SHP77 (cell line): ENCODE measurements at places on chromosomes 11 and 22.

- no peak for DNase-seq
Measured at GRCh38 chr22:37290737-37291136, 8.4 kb downstream of the CYTH4 start.

GRCh38 chr11:10646005-10646404 is 47.5 kb downstream of the IRAG1 start:
- DNase-seq: no peak

DNA sequence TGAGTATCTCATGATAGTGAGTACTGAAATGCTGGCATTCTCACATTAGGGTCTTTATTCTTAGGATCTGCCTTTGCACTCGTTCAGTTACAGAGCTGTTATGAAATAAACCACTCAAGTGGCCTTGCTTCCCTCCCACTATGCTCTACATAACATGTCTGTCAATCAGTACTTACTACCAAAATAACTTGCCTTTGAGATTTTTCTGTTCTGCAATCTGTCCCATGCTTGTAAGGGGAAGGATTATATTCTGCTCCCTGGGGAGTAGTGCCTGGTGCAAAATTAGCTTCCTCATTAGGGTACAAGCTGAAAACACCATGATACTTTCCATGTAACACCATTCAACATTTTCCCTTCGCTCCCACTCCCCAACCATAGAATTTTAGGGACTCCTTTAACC is 1.9 kb upstream of the GRAP2 start:
- no peak for DNase-seq

DNA sequence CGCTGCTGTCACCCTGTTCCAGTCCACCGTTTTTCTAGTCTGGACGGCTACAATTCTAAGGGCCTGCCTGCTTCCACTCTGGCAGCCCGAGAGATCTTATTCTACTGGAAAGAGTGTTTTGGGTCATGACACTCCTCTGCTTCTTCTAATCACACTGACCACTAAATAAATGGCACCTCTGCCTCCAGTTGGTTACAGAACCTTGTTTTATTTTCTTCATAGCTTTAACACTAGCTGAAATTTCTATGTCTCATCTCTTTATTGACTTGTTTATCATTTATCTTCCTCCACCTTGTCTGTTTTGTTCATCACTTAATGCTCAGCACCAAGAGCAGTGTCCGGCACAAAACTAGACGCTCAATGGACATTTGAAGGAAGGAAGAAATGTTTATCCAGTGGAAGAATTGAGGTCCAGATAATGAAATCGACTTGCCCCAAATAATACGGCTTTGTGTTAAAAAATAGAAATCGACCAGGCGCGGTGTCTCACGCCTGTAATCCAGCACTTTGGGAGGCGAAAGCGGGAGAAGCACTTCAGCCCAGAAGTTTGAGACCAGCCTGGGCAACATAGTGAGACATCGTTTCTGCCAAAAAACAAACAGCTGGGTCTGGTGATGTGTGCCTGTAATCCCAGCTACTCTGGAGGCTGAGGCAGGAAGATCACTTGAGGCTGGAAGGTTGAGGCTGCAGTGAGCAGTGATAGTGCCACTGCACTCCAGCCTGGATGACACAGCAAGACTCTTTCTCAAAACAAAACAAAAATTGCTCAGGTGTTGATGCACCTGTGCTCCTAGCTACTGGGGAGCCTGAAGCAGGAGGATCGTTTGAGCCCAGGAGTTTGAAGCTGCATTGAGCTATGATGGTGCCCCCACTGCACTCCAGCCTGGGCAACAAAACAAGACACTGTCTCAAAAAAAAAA is 693 bp upstream of the PRR14L start:
- no peak for DNase-seq

DNA sequence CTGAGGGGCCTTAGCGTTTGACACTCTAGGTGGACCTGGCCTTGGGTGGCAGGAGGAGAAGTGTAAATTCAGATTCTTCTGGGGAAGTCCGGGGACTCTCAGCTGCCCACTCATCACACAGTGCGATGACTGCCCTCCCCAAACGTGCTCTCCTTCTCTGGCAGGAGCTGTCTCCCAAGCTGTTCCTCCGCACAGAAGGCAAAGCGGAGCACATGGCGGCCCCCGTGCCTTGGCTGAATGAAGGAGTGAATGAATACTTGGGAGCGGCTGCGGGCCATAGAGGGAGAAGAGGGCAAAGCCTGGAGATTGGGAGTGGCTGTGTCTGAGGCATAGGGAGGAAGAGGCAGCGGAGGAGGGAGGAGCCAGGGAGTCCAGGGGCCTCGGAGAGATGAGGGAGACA is 6.9 kb upstream of the NAA40 start:
- DNase-seq: no peak

GRCh38 chr11:35815556-35816315 is 128.1 kb upstream of the LDLRAD3 start:
- DNase-seq: no peak

DNA sequence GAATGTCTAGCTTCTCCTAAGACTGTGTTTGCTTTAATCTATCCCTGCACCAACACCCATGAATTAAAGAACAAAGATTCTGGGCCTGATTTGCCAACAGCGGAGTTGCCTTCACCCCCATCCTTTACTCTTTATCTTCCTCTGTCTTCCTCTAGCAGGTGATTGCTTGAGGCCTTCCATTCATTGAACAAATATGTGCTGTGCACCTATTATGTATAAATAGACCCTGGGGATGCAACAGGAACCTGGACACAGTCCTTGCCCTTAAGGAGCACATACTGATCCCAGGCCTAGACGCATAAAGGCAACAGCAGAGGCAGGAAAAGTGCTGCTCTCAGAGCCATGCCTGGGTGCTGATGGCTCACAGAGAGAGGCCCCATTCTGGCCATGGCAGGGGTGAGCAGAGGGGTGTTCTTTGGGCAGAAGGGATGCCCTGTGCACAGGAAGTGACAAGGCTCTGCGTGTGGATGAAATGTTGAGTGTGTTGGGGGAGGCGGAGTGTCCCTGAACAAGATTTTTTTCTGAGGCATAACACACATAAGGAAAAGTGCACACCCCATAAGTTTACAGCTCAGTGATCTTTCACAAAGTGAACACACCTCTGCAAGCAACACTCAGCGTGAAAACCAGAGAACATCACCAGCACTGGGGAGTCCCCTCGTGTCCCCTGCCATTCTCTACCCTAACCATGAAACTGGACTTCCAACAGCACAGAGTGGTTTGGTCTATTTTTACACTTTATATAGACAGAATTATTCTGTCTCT is 145.9 kb downstream of the GRIK4 start:
- DNase-seq: no peak

DNA sequence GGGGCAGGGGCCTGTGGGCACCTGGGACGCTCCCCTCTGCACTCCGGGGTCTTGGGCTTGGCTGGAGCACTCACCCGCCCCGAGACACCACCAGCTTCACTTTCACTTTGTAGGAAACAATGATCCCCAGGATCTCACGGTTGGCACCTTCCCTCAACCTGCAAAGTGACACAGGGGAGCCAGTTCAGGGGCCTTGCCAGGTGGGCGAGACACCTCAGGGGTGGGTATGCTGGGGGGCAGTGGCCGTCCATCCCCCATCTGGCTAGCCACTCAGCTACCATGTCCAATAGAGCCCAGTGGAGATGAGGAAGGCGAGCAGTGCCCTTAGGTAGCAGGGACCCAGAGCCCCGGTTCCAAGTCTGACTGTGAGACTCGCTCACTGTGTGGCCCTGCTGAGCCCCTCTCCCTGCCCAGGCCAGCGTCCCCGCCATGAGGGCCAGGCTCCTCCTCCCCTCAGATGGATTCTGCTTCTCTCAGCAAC is 32.3 kb downstream of the TPBGL start:
- DNase-seq: no peak

DNA sequence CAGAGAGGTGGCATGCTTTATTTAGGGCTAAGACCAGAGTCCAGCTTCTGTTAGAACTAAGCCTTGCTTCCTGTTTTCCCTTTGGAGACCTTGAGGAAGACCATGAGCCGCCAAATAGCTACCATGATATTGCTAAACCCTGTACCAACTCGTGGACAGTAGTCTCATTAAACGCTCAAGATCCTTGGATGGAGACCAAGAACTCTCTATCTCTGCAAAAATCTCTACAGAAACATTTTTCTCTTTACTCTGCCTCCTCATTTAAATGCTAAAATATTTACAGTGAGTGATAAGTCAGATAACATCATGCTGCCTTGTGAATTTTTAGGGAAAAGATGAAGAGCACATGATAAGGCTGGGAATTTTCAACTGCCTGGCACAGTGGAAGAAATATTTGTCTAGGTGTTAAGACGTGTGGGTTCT is 197.8 kb downstream of the MAML2 start:
- no peak for DNase-seq

- DNase-seq: peak; percentile 27
Measured at GRCh38 chr11:111565114-111565720, 24.7 kb downstream of the LAYN start.

- DNase-seq: no peak
Measured at GRCh38 chr11:114088836-114089235, 29.3 kb downstream of the ZBTB16 start.

DNA sequence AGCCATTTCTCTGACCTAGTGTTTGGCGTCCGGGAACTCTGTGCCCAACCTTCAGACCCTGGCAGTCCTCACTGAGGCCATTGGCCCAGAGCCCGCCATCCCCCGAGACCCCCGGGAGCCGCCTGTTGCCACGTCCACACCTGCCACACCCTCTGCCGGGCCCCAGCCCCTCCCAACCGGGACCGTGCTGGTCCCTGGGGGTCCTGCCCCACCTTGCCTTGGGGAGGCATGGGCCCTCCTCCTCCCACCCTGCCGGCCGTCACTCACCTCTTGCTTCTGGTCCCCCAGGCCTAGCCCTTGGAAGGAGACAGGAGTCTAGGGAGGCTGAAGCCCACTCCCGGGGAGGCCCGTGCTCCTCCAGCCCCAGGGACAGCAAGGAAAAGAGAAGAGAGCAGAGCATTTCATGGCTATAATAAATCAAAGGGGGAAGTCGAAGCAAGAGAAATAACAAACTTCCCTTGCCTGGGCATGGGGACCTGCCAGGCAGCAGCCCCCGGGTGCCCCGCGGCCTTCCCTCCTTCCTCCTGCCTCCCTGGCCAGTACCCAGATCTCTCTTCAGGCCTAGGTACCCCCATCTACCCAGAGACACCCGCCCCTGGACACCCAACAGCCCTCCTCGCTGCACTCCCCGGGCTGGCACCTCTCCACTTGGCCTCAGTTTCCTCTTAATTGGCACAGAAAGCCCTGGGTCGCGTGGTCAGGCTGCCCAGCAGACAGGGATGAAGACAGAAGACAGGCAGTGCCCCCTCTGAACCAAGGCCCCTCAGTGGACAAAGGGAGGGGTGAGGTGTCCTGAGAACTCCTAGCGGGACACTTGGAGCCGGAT is 13.0 kb upstream of the SLC39A13 start:
- no peak for DNase-seq

DNA sequence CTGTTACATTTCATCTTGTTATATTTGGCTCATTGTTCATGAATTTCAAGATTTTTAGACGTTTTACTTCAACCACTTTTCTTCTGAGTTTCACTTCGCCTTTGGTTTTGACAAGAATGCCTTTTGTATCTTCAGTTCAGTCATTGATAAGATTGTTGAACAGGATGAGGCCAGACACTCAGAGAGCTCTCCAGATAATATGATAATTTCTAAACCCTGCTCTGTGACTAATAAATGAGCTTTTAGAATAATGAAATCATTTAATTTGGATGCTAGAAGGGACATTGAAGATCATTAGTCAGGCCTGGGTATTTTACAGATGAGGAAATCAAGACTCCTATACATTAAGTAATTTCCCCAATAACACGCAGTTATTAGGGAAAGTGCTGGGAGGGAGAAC is 37.2 kb upstream of the GRAMD1B start:
- DNase-seq: no peak

GRCh38 chr22:42801252-42802080 is 55.6 kb downstream of the ARFGAP3 start:
- DNase-seq: peak; percentile 50

DNA sequence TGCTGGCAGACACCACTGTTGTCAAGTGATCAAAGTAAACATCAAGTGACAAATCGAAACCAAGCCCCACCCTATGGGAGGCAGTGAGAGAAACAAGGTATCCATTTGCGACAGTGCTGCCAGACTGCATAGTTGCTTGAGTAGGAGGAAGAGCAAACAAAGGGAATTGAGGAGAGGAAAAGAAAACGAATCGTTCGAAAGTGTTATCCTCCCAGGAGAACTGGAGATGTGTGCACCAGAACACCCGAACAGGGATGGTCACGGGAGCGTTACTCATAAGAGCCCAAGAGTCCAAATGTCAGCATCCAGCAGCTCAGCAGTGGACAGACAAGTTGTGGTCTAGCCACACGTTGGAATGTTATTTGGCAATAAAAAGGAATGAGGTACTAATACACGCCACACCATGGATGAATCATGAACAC is 58.4 kb upstream of the NUP50 start:
- no peak for DNase-seq

- DNase-seq: no peak
Measured at GRCh38 chr11:117218133-117218915, 13.5 kb downstream of the PCSK7 start.

- no peak for DNase-seq
Measured at GRCh38 chr22:37163575-37164504, 14.1 kb upstream of the IL2RB start.

DNA sequence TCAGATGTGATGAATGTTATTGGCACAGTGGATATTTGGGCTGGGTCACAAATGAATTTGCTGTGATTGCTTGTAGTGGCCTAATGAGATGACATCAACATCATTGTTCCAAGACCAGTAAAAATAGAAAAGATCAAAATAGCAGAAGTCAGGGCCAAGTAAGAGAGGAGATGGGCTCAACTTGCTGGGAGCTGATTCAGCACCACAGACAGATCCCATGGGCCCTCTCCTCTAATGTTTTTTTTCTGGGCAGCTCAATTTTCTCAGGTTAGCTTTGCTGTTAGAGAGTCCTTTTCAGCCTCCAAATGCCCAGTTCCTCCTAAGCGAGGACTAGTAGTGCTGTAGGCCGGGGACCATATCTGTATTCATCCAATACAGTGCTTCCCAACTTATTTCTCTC is 86.0 kb upstream of the IZUMO1R start:
- DNase-seq: no peak

- DNase-seq: no peak
Measured at GRCh38 chr11:61913699-61914395, 3.5 kb downstream of the RAB3IL1 start.

DNA sequence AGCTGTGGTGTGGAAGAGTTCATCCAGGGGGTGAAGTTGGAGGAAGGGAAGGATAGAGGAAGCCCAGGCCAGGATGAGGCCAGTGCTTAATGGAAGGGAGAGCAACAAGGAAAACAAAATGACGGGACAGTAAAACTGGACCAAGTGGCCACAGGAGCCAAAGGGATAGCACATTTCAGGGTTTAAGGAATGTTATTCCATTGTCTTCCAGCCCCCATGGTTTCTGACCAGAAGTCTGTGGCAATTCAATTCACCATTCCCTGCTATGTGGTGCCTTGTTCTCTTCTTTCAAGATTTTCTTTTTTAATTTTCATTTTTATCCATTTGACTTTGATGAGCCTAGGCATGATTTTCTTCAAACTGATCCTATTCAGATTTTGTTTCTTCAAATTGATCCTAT is 22.5 kb downstream of the IGF2 start:
- no peak for DNase-seq

DNA sequence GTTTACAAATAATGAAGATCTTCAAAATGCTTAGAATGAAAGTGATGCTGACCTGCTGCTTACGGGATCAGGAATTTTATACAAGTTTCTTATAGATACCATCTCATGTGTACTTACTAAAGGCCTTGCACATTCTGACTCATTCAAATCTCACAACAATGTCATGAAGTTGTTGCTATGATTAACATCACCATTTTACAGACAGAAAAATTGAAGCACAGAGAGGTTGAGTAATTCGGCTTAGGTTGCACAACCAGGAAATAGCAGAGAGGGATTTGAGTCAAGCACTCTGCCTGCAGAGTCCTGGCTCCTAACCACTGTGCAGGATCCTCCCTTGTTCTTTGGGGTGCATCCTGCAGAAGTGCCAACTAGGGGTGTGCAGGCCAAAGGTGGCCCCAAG is 471.9 kb downstream of the MIAT start:
- DNase-seq: no peak
